ENCODE measurements at places on chromosomes 6 and 20.

DNA sequence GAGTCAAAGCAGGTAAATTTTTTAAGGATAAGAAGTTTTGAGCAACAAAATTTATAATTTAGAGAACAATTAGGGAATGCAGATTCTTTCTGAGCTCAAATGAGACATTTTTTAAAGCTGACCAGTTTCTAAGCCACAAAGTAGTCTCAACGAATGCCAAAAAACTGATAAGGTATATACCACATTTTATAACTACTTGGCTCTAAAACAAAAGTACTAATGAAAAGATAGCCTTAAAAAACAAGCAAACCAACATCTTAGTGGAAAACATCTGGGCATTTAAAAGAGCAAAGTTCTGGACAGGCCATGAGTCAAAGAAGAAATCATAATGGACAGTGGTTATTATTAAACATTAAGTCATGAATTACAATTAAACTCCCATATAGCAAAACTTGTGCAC, 23.2 kb upstream of the RNF146 start:
- no peak for DNase-seq

- DNase-seq, result no peak
These were observed 39.7 kb downstream of the XRN2 start for GRCh38 chr20:21342656-21343345.

DNA sequence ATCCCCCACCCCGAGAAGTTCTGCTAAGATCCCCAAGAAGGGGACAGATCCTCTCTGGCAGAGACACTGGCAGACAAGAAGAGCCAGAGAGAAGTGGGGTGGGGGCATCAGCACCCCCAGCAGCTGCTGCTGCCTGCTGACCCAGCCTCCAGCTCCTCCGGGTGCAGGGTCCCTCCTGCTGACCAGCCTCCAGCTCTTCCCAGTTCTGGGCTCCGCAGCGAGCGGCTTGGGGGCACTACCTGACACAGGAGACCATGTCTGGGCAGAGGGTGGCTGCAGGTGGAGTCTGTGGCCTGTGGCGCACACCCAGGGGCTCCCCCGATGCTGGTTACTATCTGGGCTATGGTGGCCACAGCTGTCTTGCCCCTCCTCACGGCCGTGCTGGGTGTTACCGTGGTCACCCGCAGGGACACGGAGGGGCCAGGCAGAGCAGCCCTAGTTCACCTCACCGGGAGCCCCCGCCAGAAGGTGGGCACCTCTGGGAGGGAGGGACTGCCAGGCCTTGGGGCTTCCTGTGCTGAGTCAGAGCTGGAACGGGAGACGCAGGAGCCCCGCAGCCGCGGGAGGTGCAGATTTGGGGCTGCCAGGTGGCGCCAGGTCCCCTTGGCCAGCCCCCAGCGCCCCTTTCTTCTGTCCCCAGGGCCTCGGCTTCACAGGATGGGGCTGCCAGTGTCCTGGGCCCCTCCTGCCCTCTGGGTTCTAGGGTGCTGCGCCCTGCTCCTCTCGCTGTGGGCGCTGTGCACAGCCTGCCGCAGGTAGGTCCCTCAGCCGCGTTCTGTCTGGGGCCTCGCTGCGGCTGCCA, 630 bp downstream of the LIME1 start:
- peak; percentile 54 for DNase-seq

GRCh38 chr6:56540232-56541029, 102.3 kb downstream of the DST start:
- DNase-seq, result no peak

DNA sequence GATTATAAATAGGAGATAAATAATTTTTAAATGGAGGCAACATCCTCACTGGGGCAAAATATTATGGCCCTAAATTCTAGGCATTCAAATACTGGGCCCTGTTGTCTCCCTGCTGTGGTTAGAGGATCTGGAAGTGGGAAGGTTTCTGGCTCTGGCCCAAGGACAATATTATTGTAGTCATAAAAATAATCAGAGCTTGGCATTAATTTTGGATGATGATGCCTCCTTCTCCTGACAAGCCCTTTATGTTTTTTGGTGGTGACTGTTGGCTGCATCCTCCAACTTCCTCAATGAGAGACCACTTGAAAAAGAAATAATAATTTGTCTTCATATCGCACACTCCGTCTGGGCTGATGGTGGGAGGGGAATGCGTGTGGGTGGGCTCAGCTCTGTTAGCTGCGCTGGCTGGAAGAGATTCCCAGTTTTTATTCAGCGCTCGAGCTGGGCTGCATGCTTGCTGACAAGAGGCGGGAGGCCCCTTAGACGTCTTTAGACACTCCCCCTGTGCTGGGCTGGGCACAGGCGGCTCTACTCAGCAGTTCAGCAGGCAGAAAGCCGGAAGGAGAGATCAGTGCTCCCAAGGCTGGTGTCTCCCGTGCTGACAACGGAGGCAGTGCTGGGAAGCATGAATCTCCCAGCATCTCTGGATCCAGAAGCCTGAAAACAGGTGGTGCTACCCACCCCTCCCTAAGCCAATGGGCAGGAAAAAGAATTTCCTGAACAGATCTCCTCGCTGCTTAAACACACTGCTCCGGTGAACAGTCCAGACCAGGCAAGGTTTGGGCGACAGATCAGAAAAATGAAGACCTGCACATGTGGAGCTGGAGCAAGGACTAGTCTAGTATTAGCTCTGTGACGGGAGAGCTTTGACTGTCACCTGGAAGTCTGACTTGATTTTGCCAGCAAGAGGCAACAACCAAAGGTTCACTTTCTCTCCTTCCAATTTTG, 97.7 kb downstream of the SYCP2 start:
- no peak for DNase-seq

GRCh38 chr20:18805881-18806280, 7.7 kb upstream of the SCP2D1 start:
- DNase-seq, result no peak

DNA sequence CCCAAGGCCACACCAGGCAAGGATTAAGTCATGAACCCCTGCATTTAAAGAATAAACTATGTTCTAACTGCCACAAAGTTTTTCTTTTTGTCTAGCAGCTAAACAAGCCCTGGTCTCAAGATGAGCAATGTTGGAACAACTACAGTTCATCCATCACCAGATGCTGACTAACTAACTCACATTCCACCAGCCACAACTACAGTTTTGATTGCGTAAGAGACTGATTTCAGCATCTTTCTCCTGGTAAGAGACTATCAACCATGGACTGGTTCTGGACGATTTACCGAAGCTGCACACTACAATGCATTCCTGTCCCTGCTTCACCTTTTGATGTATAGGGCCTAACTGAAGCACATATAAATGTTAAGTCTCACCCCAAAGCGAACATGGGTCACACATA, 43.0 kb downstream of the F13A1 start:
- DNase-seq, result no peak

DNA sequence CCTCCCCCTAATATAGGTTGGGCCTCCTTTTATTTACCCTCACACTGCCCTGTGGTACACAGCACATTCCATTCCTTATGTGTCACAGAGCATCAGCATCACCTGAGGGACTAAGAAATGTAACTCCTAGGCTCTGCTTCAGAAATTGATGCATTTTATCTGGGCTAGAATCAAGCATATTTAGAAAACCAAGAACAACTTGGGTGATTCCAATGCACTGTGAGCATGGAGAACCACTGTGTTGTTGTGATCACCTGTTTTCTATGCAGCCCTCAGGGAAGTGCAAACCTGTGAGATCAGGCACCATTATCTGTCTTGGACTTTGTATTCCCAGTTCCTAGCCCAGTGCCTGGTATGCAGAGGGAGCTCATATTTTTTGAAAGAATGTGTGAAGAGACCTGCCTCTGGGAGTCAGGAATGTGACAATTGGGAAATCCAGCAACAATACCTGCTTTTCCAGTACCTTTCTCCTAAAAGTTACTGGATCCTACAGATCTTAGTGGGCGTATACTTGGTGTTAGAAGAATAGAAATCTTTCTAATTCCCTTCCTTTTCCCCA, 7.0 kb downstream of the KAT14 start:
- no peak for DNase-seq

GRCh38 chr6:97841763-97842162, 558.7 kb upstream of the MMS22L start:
- no peak for DNase-seq

DNA sequence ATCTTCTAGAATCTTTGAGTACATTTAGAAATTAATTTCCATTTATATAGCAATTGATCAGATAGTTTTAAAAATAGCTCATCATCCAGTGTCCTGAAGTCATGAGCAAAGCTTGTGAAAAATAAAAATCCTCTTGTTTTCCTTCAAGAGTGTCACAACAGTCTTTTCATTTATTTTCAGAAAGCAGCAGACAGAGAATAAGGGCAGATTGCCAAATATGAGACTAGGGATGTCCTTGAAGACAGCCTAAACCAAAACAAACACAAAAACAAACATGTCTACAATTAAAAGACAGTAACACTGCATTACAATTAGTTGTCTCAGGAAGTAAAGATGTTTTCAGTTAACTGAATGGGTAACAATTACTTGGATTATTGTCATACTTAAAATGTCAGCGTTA, 682.8 kb downstream of the TFAP2A start:
- DNase-seq, result no peak

DNA sequence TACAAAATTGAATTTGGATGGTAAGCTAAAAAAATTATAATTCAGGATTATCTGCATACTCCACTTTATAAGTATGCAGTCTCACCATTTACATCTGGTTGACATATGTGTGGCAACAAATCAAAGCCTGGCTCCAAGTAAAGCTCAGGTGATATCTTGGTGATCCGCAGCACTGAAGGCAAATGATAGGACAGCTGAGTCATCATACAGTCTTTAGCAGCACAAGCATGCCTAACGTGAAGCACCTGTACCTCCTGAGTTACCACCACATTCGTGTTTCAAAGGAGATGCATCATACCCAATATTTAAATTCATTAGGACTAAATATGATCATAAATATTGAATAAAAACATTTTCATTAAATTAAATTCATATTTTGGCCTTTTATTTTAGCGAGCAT, 11.8 kb upstream of the STX11 start:
- DNase-seq, result no peak

DNA sequence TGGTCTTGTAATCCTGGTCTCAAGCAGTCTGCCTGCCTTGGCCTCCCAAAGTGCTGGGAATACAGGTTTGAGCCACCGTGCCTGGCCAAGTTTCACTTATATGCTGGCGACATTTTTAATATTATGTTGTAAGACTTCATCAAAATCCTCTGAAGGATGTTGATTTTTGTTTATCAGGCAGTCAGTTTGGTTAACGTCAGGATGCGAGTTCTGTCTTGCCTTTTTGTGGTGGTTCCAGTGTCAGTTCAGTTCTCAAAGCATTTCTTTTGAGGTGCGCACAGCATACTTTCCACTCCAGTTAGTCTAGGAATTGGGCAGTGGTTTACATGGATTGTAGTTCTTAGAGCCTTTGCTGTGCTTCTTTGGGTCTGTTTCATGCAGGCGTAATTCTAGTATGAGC, 24.9 kb downstream of the SCAF8 start:
- no peak for DNase-seq

- DNase-seq, result no peak
These were observed 112.9 kb upstream of the BTN3A2 start for GRCh38 chr6:26252077-26252472.

DNA sequence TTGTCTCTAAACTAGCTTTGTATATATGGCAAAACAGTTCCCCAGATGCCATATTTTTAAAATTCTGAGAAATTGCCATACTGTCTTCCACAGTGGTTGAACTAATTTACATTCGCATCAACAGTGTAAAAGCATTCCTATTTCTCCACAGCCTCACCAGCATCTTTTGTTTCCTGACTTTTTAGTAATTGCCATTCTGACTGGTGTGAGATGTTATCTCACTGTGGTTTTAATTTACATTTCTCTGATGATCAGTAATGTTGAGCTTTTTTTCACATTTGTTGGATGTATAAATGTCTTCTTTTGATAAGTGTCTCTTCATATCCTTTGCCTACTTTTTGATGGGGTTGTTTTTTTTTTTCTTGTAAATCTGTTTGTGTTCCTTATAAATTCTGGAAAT, 1222.7 kb upstream of the CITED2 start:
- DNase-seq, result no peak

- no peak for DNase-seq
These were observed 1.7 kb downstream of the TULP4 start for GRCh38 chr6:158313989-158314388.

GRCh38 chr20:6606651-6607050, 160.8 kb upstream of the BMP2 start:
- DNase-seq, result no peak

DNA sequence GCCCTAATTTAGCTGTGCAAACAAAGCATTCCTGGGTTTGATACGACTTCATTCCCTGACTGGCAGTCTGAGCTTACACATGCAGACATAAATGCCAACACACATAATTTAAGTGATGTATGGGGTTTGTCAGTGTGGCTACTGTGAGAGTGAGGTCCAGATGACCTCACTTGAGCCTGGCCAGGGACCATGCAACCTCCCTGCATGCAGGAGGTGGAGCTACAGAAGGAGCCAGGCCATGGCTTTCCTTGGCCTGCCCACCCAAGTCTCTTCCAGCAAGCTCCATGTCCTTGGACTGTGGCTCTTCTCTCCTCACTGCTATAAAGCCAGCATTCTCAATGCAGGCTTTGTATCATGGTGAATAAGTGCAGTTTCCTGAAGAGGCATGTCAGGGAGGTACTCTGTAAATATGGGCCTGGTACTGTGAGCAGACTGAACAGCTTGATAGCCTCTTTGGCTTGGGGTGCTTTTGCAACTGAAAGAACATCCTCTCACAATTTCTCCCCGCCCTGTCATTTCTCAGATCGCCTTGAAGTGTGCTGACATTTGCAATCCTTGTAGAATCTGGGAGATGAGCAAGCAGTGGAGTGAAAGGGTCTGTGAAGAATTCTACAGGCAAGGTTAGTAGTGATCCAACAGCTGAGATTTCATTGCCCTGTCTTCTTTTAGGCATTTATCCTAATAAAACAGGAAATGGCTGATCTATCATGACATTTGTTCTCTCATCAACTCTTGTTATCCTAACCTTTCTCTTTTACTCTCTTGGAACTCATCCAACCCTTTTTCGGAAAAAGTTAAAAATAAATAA, 69.2 kb downstream of the MTFR2 start:
- no peak for DNase-seq

DNA sequence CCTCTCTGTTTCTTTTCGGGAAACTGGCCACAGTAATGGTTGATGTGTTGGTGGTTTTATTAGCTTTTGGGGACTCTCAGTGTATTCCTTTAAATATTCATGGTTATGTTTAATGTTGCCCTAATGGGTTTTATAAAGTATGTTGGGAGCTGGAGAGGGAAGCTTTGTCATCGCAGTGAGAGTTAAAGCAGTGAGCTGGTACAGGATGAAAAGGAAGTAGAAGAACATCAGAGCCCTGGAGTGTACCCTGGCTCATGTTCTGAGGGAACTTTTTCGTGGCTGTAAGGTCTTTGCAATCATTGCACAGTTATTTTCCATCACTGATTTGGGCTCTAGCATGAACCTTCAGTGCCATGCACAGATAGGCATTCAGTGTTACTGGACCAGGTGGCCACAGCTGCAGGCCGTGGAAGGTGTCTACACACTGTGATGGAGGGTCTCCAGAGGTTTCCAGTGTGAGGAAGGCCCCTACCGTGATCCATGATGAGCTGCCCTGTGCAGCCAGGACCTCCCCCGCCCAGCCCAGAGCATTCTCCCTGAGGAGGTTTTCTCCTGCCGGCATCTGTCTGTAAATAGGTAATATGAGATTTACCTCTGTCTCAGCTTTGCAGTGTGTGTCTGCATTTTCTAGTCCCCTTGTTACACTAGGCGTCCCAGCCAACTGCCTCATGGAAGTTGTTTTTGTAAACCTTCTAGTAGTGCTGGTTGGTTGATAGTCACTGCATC, 22.4 kb upstream of the TMEM217 start:
- DNase-seq, result no peak

Data from stimulated activated naive CD4-positive, alpha-beta T cell treated with Interleukin-2 at 50 U/mL for 16 hours (primary cell).